GM12878 (cell line): ENCODE measurements at places on chromosomes 4 and X.

DNA sequence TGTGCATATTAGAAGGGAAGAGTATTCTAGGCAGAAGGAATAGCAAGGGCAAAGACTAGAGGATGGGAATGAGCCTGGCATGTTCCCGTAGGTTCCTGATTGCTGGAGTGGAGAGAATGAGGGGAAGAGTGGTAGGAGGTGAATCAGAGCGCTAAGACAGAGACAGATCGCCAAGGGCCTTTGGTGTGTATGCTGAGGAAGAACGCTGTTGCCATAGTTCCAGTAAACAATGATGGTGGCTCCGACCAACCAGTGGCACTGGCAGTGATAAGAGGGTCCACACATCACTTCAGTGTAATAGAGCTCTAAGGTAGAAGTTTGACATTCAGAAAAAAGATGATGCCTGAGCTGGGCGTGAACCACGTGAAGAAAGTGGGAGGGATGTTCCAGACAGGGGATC lies 966 bp downstream of the TBC1D25 start:
- no peak for DNase-seq

GRCh38 chr4:168551211-168551610 lies 54.4 kb downstream of the PALLD start:
- no peak for DNase-seq

DNA sequence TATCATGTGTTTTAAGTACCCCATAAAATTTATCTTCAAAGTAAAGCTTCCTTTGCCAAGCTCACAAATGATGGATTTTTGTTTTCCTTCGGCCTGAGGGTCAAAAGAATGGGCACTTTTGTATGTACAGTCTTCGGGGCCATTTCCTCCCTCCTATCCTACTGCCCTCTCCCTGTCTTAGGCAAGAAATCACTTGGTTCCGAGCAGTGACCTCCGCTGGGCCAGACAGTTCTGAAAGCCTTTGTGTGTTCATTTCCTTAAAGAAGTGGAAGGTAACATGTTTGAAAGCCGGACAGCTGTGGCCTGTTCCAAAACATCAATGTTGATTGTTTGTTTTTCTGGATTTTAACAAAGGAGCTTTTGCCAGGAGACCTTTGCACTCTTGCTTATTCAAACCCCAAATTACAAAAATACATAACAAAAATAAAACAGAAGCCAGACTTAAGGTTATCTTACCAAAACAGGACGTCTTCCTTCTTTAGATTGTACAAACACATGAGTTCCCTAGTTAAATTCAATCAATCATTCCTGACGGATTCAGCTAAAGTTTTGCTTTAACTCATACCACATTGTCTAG lies 110.6 kb upstream of the LIMCH1 start:
- DNase-seq: no peak

DNA sequence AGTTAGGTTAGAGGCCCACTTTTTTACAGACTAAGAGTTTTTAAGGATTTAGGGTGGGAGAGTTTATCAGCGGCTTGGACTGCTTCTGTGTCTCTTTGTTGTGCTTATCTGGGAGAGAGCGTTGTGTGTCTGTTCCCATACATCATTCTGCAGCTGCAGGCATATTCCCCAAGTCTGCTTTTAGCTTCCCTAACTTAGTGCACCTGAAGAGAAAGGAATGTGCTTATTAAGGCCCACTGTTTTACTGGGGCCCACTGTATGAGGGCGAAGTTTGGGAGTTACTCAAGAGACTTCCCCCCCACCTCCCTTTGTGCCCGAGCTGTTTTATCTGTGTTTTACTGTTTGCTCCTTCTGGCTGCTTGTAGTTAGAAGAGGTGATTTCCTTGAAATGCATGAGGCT lies 31.9 kb downstream of the ART3 start:
- no peak for DNase-seq

- no peak for DNase-seq
Measured at GRCh38 chrX:110852180-110852579, 56.6 kb upstream of the CHRDL1 start.

DNA sequence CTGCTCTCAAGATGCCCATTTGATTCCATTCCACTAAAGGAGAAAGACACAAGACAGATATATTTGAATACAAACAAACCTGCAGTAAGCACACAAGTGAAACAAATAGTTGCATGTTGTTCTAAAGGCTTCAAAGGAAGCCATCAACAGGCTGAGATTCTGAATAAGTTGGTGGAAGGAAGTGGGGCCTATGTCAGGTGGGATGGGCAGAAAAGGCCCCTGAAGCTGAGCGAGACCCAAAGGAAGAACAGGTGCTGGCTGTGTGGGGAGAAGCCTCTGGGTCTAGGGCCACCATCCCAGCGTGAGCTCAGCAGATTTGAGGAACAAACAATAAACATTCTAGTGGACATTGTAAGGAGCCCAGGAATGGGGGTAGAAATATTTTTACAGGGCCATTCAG lies 82.4 kb upstream of the PLAC8 start:
- no peak for DNase-seq

GRCh38 chr4:153159728-153160221 lies 44.5 kb upstream of the TRIM2 start:
- no peak for DNase-seq

DNA sequence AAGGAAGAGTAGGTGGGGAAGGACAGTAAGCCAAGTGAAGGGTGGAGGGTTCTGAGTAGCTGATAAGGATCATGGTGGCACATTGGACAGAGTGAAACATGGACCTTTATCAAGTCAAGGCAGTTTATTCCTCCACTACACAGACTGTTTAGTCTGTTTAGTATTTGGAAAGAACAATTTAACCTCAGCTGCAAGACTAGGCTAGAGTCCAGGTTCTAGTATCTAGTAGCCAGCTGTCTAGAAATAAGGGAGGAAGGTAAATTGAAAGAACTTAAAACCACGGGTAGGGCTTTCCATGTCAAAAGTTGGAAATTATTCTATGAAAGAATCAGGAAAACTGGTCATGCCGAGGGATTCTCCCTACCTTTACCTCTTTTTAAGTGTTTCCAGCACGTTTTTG lies 140.1 kb upstream of the MED14 start:
- no peak for DNase-seq
